Endothelial cell of umbilical vein (primary cell): ENCODE measurements at places on chromosomes 4 and X.
A peak's percentile ranks its signal among the peaks of the same experiment; 100 is the strongest.

GRCh38 chrX:132776486-132777210 lies 181.8 kb downstream of the HS6ST2 start:
- no peak for DNase-seq
- no peak overlapping the region for H3K27ac ChIP-seq
- H3K4me3 ChIP-seq: no peak overlapping the region
- H3K36me3 ChIP-seq: no peaks in the 10 kb centered on the region
- no peaks in the 10 kb centered on the region for H3K4me1 ChIP-seq
- no peaks in the 10 kb centered on the region for H3K27me3 ChIP-seq

- no peak overlapping the region for H3K4me3 ChIP-seq
- peaks cover 8% of the 10 kb centered on the region for H3K36me3 ChIP-seq
- no peaks in the 10 kb centered on the region for H3K4me1 ChIP-seq
- peak; percentile 87 for DNase-seq
These were observed 83.6 kb downstream of the GAB1 start for GRCh38 chr4:143420227-143420626.

GRCh38 chr4:6085028-6085690 lies 66.9 kb upstream of the C4orf50 start:
- H3K4me1 ChIP-seq: no peaks in the 10 kb centered on the region
- no peaks in the 10 kb centered on the region for H3K27me3 ChIP-seq
- no peak for DNase-seq
- no peaks in the 10 kb centered on the region for H3K36me3 ChIP-seq
- H3K27ac ChIP-seq: no peak overlapping the region

DNA sequence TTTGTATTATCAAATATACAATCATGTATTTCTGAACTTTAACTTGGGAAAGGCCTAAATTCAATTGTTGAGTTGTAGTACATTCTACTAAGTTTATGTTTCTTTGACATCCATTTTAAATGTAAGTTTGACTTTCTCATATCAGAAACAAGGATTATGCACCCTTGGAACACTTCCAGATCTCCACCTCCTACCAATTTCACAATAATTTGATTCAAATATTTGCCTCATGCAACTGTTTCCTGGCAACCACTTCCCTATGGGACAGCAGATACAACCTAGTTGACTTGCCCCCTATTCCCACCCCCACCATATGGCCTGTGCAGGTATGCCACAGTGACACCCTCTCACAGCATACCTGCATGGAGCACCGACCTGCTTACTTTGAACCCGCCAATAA lies 506.4 kb upstream of the PABPC4L start:
- H3K36me3 ChIP-seq: no peaks in the 10 kb centered on the region
- no peak overlapping the region for H3K27ac ChIP-seq

DNA sequence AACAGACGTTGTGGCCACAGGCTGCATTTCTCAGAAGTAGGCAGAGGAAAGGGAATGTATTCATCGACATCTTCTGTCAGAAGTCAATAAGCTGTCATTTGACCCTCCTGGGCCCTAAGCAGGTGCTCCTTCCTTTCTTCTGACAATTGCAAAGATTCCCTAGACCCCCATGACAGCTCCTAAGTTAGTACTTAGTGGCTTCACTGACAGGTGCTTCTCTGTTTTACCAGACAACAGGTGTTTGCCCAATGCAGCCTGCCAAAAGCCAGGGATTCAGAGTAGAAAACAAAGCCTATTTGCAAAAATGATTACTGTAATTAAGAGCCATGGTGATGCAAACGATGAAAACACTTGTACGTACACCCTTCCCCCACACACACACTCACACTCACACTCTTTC lies 7.5 kb upstream of the FGF5 start:
- no peaks in the 10 kb centered on the region for H3K36me3 ChIP-seq
- H3K4me1 ChIP-seq: no peaks in the 10 kb centered on the region
- no peak for DNase-seq
- no peak overlapping the region for H3K27ac ChIP-seq
- no peak overlapping the region for H3K4me3 ChIP-seq

DNA sequence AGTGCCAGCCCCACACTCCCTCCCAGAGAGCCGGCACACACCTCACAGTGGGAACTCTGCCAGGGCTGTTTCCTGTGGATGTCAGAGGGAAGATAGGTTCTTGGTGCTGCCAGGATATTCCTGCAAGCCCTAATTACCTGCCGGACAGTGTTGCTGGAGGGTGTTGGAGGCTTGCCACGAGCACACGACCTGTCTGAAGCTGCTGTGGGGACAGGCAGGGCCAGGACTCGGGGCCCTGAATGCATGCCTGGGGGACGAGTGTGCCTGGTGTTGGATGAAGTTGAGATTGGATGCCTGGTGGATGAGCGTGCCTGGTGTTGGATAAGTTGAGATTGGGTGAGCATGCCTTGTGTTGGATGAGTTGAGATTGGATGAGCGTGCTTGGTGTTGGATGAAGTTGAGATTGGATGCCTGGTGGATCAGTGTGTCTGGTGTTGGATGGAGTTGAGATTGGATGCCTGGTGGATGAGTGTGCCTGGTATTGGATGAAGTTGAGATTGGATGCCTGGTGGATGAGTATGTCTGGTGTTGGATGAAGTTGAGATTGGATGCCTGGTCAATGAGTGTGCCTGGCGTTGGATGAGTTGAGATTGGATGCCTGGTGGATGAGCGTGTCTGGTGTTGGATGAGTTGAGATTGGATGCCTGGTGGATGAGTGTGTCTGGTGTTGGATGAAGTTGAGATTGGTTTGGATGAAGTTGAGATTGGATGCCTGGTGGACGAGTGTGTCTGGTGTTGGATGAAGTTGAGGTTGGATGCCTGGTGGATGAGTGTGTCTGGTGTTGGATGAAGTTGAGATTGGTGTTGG lies 23.2 kb upstream of the UVSSA start:
- H3K36me3 ChIP-seq: peaks cover 36% of the 10 kb centered on the region
- H3K27me3 ChIP-seq: no peaks in the 10 kb centered on the region
- H3K27ac ChIP-seq: no peak overlapping the region

DNA sequence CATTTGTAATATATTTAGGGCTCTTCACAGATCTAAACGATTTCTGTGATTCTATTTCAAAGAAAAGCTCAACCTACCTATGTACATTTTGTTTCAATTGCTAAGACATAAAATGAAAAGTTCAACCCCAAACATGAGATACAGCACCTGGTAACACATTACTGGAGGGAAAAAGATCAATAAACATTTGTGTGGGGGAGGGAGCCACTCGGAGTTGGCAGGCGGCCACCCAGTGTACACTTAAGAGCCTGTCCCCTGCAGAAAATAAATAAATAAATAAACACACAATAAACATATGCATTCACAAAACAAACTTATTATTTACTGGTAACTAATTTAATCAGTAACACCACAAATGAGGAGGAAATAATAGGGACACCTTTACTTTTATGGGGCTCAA lies 19.3 kb downstream of the PRSS48 start:
- H3K4me1 ChIP-seq: peaks cover 18% of the 10 kb centered on the region
- no peak overlapping the region for H3K27ac ChIP-seq
- H3K4me3 ChIP-seq: no peak overlapping the region
- peaks cover 2% of the 10 kb centered on the region for H3K36me3 ChIP-seq
- DNase-seq: no peak

GRCh38 chr4:121370729-121371325 lies 10.0 kb downstream of the QRFPR start:
- H3K4me3 ChIP-seq: no peak overlapping the region
- DNase-seq: peak; percentile 53
- H3K27me3 ChIP-seq: peaks cover 7% of the 10 kb centered on the region
- H3K27ac ChIP-seq: no peak overlapping the region
- no peaks in the 10 kb centered on the region for H3K36me3 ChIP-seq

GRCh38 chrX:132474544-132475248 lies 14.1 kb downstream of the MBNL3 start:
- no peaks in the 10 kb centered on the region for H3K36me3 ChIP-seq
- no peak for DNase-seq
- no peaks in the 10 kb centered on the region for H3K4me1 ChIP-seq
- H3K4me3 ChIP-seq: no peak overlapping the region
- H3K27ac ChIP-seq: no peak overlapping the region
- H3K27me3 ChIP-seq: no peaks in the 10 kb centered on the region

DNA sequence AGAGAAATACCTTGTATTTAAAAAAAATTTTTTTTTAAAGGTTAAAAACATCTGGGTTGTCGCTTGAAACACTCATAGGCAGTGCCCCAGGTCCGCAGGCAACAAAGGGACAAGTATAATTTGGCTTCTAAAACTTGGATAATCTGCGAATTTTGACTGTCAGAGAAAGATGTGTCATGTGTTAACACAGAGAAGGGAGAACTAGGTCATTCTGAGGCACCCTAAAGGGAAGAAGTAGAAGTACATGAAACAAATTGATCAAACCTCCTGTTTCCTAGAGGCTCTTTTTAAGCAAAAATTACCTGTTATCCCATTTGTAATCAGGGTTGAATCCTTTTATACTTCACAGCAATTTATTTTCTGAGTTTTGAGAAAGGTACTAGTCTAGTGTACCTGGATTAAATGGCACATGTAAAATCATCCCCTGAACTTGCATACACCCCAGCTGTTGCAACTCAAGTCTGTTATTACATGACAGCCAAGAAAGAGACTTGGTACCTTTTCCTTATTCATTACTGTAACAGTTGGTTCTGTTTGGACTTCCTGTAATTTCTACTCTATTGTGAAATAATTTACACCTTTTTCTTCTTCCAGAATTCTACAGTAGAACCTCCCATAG lies 1.7 kb downstream of the SRD5A3 start:
- no peak for DNase-seq
- no peak overlapping the region for H3K4me3 ChIP-seq
- H3K36me3 ChIP-seq: no peaks in the 10 kb centered on the region
- no peaks in the 10 kb centered on the region for H3K27me3 ChIP-seq
- no peak overlapping the region for H3K27ac ChIP-seq

- no peaks in the 10 kb centered on the region for H3K27me3 ChIP-seq
- peaks cover 20% of the 10 kb centered on the region for H3K36me3 ChIP-seq
- DNase-seq: peak; percentile 16
These were observed 26.5 kb downstream of the OTUD4 start for GRCh38 chr4:145153904-145154298.

GRCh38 chr4:154960476-154960875 lies 179.4 kb downstream of the RBM46 start:
- no peak overlapping the region for H3K4me3 ChIP-seq
- DNase-seq: no peak
- no peak overlapping the region for H3K27ac ChIP-seq
- H3K27me3 ChIP-seq: no peaks in the 10 kb centered on the region
- H3K4me1 ChIP-seq: no peaks in the 10 kb centered on the region

- H3K4me1 ChIP-seq: no peaks in the 10 kb centered on the region
- H3K27ac ChIP-seq: no peak overlapping the region
- no peaks in the 10 kb centered on the region for H3K27me3 ChIP-seq
- DNase-seq: no peak
- no peaks in the 10 kb centered on the region for H3K36me3 ChIP-seq
- no peak overlapping the region for H3K4me3 ChIP-seq
These were observed 2246.0 kb downstream of the ARAP2 start for GRCh38 chr4:33998291-33998690.

- H3K27me3 ChIP-seq: no peaks in the 10 kb centered on the region
- peak overlapping the region; percentile 100 for H3K27ac ChIP-seq
- no peaks in the 10 kb centered on the region for H3K36me3 ChIP-seq
- peaks cover 28% of the 10 kb centered on the region for H3K4me1 ChIP-seq
- H3K4me3 ChIP-seq: peak overlapping the region; percentile 42
- DNase-seq: peak; percentile 61
These were observed 807 bp downstream of the USP9X start for GRCh38 chrX:41085878-41086626.

DNA sequence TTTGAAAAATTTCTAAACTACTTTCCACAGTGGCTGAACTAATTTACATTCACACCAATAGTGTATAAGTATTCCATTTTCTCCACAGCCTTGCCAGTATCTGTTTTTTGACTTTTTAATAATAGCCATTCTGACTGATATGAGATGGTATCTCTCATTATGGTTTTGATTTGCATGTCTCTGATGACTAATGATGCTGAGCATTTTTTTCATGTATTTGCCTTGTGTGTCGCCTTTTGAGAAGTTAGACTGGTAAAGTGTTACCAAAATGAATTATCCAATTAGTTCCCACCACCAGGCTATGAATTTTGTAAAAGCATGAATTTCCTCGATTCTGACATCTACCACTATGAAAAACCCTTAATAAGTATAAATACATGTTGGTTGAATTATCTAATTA lies 242.2 kb upstream of the GK2 start:
- H3K27ac ChIP-seq: peak overlapping the region; percentile 87
- no peaks in the 10 kb centered on the region for H3K27me3 ChIP-seq
- H3K4me3 ChIP-seq: no peak overlapping the region

DNA sequence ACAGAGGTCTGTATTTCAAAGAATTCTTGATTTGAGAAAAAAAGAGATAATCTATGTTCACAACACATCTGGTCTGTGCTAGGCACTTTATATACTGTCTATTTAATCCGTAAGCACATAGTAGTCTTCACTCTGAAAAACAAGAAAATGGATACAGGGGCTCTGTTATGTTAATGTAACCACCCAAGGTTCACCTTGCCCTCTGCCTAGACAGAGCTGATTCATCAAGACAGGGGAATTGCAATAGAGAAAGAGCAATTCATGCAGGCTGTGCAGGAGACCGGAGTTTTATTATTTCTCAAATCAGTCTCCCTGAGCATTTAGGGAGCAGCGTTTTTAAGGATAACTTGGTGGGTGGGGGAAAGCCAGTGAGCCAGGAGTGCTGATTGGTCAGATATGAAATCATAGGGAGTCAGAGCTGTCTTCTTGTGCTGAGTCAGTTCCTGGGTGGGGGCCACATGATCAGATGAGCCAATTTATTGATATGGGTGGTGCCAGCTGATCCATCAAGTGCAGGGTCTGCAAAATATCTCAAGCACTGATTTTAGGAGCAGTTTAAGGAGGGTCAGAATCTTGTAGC lies 92.9 kb upstream of the TNIP3 start:
- H3K4me3 ChIP-seq: no peak overlapping the region
- H3K4me1 ChIP-seq: peaks cover 2% of the 10 kb centered on the region
- H3K36me3 ChIP-seq: no peaks in the 10 kb centered on the region
- H3K27me3 ChIP-seq: no peaks in the 10 kb centered on the region
- no peak overlapping the region for H3K27ac ChIP-seq

DNA sequence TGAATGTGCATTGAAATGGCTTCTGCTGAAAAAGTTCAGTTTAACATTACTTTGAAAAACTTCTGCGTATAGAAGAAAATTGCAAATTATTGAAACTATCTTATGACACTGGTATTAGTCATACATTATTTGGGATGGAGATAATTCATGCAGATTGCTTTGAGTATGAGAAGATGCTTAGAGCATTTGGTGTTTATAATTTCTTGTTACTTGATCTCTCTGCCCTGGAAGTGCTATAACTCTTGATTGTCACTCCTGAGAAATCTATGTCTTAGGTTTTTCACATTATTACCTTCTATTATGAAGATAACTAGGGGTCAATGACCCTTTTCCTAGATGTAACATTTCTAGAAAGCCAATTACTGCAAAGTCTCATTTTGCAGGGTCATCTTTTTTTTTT lies 36.4 kb downstream of the TMEM131L start:
- DNase-seq: no peak
- no peak overlapping the region for H3K4me3 ChIP-seq
- no peaks in the 10 kb centered on the region for H3K4me1 ChIP-seq

GRCh38 chrX:68079961-68080360 lies 353.3 kb downstream of the OPHN1 start:
- H3K4me1 ChIP-seq: no peaks in the 10 kb centered on the region
- no peaks in the 10 kb centered on the region for H3K36me3 ChIP-seq
- H3K27ac ChIP-seq: no peak overlapping the region
- no peak overlapping the region for H3K4me3 ChIP-seq
- no peak for DNase-seq

GRCh38 chrX:10381193-10381592 lies 224.4 kb downstream of the CLCN4 start:
- DNase-seq: no peak
- H3K36me3 ChIP-seq: no peaks in the 10 kb centered on the region
- no peak overlapping the region for H3K4me3 ChIP-seq
- H3K27me3 ChIP-seq: no peaks in the 10 kb centered on the region
- H3K4me1 ChIP-seq: no peaks in the 10 kb centered on the region
